ENCODE measurements at places on chromosomes 6 and 20. TPM values are rescaled to one million over a fixed set of nuclear protein-coding genes. Genes with fewer than 3 reads are reported as not detected.

SNAP91 gene
- total RNA-seq, result 0.83 TPM

TMEM74B gene
- total RNA-seq, result 3.6 TPM

SPATA2 gene
- total RNA-seq, result 8.0 TPM

TPD52L2 gene
- total RNA-seq, result 85.4 TPM

NHSL1 gene
- 25.1 TPM for total RNA-seq

C6orf118 gene
- not detected for total RNA-seq

GRCh38 chr6:155038104-155038503 is 43.0 kb downstream of the TIAM2 start:
- no peak for DNase-seq

GRCh38 chr20:62056975-62057374 is 8.7 kb downstream of the TAF4 start:
- DNase-seq, result no peak

GRCh38 chr6:67811239-67812037 is 823.6 kb upstream of the ADGRB3 start:
- no peak for DNase-seq

GRCh38 chr6:71226151-71226550 is 62.5 kb upstream of the OGFRL1 start:
- no peak for DNase-seq
